ENCODE measurements at places on chromosomes 7 and 10.

DNA sequence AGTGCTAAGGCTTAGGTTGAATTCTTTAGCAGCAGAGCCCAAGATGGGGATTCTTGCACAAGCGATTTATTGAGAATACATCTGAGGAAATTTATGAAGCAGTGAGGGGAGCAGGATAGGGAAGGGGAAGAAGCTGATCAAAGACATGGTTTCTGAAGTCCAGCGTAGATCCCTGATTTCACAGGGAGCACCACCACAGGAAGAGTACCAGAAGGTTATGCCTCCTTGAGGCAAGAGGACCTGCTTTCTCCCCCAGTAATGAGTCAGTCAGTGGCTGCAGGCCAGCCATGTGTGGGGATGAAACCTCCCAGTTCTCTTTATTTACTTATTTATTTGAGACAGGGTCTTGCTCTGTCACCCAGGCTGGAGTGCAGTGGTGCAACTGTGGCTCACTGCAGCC lies 35.0 kb upstream of the CBLL1 start:
- DNase-seq = no peak

DNA sequence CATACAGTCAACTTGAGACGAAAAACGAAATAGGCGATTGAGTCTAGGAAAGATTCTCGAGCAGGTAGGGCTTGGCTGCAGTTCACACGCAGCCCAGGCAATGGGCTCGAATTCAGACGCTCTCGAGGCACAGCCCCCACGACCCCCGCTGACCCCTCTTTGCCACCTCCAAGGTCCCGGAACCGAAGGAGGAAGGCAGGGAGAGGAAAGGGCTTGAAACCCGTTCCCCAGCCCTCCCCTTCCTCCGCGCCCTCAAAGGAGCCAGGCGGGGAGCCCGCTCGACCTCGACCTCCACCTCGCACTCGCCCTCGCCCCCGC lies 441 bp downstream of the CCDC186 start:
- DNase-seq = no peak

DNA sequence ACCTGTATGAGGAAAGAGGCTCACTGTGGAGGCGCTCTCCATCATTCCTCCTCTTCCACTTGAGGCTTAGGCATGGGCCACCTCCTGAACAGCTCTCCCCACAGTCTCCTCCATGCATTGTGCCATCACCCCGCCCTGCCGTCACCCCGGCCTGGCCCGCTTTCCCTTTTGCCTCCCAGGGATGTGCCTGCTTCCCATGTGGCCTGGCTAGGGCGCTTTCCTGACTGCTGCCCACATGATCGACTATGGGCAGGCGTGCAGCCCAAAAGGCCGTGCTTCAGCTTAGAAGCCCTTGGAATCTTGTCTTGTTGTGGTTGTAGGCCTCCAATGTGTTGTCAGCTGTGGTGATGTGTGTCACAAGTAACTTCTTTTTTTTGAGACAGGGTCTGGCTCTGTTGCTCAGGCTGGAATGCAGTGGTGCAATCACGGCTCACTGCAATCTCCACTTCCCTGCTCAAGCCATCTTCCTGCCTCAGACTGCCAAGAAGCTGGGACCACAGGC lies 1.8 kb upstream of the ACTR3C start:
- DNase-seq = no peak

DNA sequence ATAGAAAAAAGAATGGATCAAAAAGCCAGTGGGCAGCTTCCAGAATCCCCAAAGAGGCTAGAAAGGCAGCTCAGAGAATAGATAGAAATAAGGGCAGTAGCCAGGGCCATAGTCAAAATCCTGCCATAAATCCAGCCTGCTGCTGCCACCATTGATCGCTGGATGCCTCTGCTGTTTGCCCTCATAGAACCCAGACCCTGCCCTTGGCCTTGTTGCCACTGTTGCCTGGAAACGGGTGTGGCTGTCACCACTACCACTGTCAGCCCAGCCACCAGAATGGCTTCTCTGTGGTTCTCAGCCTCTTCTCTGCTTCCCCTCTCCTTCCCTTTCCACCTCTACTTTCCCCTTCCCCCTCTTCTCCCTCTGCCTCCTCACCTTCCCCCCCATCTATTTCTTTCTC lies 57.8 kb downstream of the HHEX start:
- DNase-seq = no peak

- no peak for DNase-seq
These were observed 42.1 kb downstream of the TRIM24 start for GRCh38 chr7:138502023-138502767.

DNA sequence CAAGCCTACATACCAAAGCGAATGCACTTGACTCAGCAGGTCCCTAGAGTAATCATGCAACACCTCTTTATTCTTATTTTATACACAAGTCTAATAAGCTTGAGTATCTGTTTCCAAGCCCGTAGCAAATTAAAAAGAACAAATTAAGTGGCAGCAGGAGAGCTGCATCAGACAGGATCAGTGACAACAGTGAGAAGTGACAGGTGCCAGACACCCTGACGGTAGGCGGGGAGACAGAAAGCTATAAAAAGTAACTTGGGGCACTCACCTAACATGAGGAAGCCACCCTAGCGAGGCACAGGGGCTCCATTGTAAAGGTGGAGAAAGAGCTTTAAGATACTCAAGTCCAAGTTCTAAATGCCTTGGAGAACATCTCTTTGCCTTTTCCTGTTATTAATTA lies 174.2 kb downstream of the PLXNA4 start:
- no peak for DNase-seq

DNA sequence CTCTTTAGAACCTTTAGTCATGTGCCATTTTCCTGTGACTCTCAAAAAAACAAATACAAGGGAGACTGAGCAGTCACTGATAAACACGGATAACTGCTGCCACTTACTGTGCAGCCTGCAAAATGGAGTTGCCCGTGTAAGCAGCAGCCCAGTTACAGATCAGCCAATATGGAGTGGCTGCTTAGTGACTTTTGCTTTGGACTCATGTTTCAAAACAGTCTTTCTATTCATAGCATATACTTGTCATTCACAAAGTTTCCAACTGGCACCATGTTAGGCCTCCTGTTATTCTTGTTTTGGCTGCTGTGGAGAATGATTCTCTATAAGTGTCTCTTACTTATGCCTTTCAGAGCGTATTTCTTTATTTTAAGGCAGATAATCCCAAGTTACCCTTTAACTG lies 3.0 kb downstream of the FAM204A start:
- no peak for DNase-seq

DNA sequence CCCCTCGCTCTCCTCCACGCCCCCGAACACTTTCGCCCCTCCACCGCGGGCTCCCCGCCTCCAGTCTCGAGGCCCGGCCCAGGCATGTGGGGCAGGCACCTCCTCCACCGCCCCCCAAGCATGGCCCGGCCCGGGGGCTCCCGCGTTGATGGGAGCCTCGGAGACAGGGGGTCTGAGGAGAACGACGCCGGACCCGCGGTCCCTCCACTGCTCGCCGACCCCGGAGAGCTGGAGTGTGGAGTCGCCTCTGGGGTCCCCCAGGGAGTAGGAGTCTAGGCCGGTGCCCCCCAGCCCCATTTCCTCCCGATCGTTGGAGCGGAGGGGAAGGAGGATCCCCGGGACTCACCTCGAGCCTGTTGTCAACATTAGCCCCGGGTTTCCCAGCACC lies 206 bp downstream of the UPF2 start:
- DNase-seq = peak; percentile 21

DNA sequence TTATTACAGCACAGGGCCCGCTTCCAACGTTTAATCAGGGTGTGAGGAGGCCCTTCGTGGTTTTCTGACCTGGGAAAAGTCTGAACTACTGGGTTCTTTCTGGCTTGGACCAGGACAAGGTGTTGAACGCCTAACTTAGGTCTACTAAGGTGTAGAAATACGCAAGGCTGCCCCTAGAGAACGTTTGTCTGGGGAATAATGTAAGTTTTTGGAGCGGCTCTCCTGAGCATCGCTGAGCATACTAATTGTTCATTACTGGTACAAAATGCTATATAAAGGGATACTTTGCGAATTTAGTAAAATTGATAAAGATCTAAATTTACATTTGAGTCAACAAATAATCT lies 32.4 kb upstream of the TOMM7 start:
- no peak for DNase-seq

GRCh38 chr10:132522521-132523411 lies 14.8 kb upstream of the INPP5A start:
- no peak for DNase-seq

DNA sequence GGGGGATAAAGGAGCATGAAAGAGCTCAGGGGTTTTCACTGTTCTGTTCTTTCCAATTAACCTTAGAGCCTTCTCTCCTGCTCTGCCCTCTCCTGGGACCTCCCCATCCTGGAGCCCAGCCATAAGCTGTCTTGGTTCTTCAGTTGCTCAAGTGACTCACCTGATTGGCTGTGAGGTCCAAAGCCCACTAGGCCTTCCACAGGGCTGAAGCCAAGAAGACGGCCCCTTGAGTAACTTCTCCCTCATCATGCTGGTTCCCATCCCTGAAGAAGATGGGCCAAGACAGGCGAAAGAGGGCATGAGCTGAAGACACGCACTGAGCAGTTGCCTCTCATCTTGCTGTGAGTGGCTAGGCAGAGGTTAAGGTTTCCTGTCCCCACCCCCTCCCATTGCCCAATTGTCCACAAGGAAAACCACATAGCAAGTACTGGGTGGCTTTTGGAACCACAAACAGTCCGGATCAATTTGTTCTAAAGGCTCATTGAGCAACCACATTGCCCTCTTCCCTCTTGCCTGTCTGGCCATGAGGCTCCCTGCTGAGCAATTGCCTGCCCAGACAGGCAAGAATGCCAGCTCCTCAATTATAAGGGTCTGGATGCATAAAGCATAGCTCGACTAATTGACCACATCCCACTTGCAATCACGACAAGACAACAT lies 43.9 kb upstream of the GPAM start:
- no peak for DNase-seq

- DNase-seq = no peak
These were observed 222.8 kb downstream of the THSD7A start for GRCh38 chr7:11609096-11609670.

Measured in stimulated activated CD8-positive, alpha-beta memory T cell treated with anti-CD3 and anti-CD28 coated beads, Interleukin-2, amount 100 ng/mL, for 1 hour (primary cell).